ENCODE measurements at places on chromosomes 1 and 21. TPM values are rescaled to one million over a fixed set of nuclear protein-coding genes. Genes with fewer than 3 reads are reported as not detected.

LRIG2 gene
- 15.1 TPM for total RNA-seq

C1orf116 gene
- 0.36 TPM for total RNA-seq

MYOG gene
- total RNA-seq: not detected

OR14A2 gene
- total RNA-seq: not detected

ELF3 gene
- total RNA-seq: 0.27 TPM

GRCh38 chr1:201378804-201379203, 1.3 kb upstream of the TNNT2 start:
- DNase-seq: no peak
- H3K4me1 ChIP-seq: no peaks in the 10 kb centered on the region
- H3K36me3 ChIP-seq: no peaks in the 10 kb centered on the region
- no peak overlapping the region for H3K4me3 ChIP-seq

- no peaks in the 10 kb centered on the region for H3K27me3 ChIP-seq
- H3K4me1 ChIP-seq: no peaks in the 10 kb centered on the region
- H3K27ac ChIP-seq: no peak overlapping the region
- DNase-seq: no peak
- H3K36me3 ChIP-seq: no peaks in the 10 kb centered on the region
Observed at GRCh38 chr1:92577261-92577895, 90.7 kb upstream of the GFI1 start.

DNA sequence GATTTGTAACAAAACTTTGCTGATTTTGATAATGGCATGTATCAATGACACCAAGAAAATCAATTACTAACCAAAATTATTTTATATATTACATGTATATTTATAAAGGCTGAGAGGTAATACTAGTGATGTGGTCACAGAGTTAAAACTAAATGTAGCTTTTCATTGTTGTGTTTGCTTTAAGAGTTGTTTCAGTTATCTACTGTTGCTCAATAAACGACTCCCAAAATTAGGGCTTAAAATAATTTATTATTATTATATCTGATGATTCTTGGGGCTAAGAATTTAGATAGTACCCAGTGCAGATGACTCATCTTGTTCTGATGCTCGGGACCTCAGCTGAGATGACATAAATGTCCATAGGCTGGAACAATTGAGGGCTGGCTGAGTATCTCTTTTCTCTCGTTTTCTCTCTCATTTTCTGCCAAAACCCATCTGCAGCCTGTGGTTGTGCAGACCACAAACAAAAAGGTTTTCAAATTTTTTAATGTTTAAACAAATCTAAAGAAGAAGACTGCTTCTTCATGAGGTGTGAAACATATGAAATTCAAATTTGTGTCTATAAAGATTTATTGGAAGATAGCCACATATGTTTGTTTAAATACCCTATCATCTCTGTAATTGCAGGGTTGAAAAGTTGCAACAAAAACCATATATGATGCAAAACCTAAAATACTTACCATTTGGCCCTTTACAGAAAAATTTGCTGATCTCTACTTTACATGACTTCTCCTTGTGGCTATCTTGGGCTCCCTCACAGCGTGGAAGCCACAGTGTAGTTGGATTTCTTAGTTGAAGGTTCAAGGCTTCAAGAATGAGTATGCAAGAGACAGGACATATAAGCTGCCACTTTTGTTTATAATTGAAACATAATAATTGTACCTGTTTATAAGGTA, 14.8 kb upstream of the PTPRC start:
- no peak overlapping the region for H3K27ac ChIP-seq
- H3K4me3 ChIP-seq: no peak overlapping the region
- H3K36me3 ChIP-seq: no peaks in the 10 kb centered on the region
- no peaks in the 10 kb centered on the region for H3K27me3 ChIP-seq
- no peaks in the 10 kb centered on the region for H3K4me1 ChIP-seq
- no peak for DNase-seq

- H3K4me3 ChIP-seq: no peak overlapping the region
- H3K36me3 ChIP-seq: no peaks in the 10 kb centered on the region
- no peak overlapping the region for H3K27ac ChIP-seq
- DNase-seq: no peak
Observed at GRCh38 chr1:209789245-209789644, 4.9 kb upstream of the C1orf74 start.

DNA sequence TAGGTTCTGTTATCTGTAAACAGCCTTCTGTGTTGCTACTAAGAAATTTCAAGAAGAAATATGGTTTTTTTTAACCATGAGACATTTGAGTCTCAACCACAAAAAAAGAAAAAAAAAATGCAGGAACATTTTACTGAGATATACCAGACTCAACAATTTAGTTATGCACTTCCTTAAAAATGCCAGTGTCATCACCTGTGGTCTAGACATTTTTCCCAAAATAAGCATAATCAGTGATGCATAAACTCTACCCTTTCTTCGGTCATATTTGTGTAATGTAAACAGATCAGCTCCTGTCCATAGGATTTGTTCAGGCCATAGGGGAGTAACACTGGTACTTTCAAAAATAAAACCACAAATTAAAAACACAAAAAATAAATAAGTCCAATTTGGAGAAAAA, 122.6 kb upstream of the TNFSF4 start:
- H3K36me3 ChIP-seq: no peaks in the 10 kb centered on the region
- DNase-seq: no peak
- H3K4me3 ChIP-seq: no peak overlapping the region
- no peak overlapping the region for H3K27ac ChIP-seq
- no peaks in the 10 kb centered on the region for H3K4me1 ChIP-seq
- no peaks in the 10 kb centered on the region for H3K27me3 ChIP-seq

- H3K36me3 ChIP-seq: peaks cover 12% of the 10 kb centered on the region
- DNase-seq: no peak
- H3K4me1 ChIP-seq: no peaks in the 10 kb centered on the region
- no peak overlapping the region for H3K27ac ChIP-seq
- H3K4me3 ChIP-seq: no peak overlapping the region
Observed at GRCh38 chr1:12386130-12386529, 156.3 kb downstream of the VPS13D start.

All from aorta (tissue), 5 donors.